ENCODE measurements at places on chromosomes 13 and 19.

DNA sequence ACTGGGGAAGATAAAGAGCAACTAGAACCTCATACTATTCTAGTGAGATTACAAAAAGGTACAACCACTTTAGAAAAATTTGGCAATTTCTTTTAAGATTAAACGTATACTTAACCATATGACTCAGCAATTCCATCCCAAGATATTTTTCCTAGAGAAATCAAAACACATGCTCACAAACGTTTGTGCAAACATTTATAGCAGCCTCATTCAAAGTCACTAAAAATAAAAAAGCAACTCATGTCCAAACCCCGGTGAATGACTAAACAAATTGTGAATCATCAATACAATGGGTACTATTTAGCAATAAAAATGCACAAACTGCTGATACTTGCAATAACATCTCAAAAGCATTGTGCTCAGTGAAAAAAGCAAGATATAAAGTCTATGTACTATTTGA, 121.5 kb downstream of the FRY start:
- DNase-seq: no peak

- DNase-seq: no peak
Observed at GRCh38 chr19:17172624-17173345, 42.4 kb upstream of the USE1 start.

- DNase-seq: no peak
Observed at GRCh38 chr13:79477968-79478367, 3.0 kb upstream of the NDFIP2 start.

GRCh38 chr19:42206871-42207755, 10.4 kb downstream of the DEDD2 start:
- DNase-seq: no peak

GRCh38 chr19:2685204-2685704, 17.2 kb downstream of the GNG7 start:
- DNase-seq: no peak

GRCh38 chr13:74090869-74091605, 43.2 kb downstream of the KLF12 start:
- DNase-seq: no peak

GRCh38 chr13:69761581-69761980, 346.0 kb upstream of the ATXN8OS start:
- DNase-seq: no peak

- peak; percentile 62 for DNase-seq
Observed at GRCh38 chr19:18119013-18119716, 21.6 kb downstream of the MAST3 start.

- no peak for DNase-seq
Observed at GRCh38 chr13:29897102-29897501, 46.7 kb upstream of the UBL3 start.

DNA sequence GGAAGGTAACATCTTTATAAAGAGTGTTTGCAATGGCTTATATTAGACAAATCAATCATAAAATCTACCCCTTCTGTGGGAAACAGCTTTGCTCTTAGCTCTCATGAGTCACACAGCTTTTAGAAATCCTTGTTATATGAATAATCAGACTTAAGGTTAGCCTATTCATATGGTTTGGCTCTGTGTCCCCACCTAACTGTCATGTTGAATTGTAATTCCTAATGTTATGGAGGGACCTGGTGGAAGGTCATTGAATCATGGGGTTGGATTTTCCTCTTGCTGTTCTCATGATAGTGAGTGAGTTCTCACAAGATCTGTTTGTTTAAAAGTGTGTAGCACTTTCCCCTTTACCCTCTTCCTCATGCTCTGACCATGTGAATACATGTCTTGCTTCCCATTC, 704.2 kb upstream of the KLHL1 start:
- DNase-seq: no peak

DNA sequence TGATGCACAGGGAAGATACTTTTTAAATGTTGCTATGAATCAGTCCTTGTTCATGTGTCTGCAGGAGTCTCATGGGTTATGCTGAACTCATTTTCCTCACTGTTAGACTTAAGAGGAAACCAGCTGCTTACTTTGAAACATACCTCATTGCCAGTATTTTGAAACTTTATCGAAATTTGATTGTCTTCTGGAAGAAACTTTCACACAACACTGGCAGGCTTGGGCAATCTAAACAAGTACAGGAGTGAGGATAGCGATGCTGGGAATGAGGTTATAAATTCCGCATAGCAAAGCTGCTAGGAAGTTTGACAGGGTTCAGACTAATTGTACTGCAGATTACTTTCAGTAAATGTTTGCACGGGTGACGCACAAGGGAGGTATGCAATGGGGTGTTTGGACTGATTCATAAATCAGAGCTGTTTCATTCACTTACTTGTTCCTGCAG, 245.7 kb downstream of the DNAJC15 start:
- DNase-seq: no peak

GRCh38 chr13:113045251-113046127, 60.1 kb upstream of the F7 start:
- no peak for DNase-seq

DNA sequence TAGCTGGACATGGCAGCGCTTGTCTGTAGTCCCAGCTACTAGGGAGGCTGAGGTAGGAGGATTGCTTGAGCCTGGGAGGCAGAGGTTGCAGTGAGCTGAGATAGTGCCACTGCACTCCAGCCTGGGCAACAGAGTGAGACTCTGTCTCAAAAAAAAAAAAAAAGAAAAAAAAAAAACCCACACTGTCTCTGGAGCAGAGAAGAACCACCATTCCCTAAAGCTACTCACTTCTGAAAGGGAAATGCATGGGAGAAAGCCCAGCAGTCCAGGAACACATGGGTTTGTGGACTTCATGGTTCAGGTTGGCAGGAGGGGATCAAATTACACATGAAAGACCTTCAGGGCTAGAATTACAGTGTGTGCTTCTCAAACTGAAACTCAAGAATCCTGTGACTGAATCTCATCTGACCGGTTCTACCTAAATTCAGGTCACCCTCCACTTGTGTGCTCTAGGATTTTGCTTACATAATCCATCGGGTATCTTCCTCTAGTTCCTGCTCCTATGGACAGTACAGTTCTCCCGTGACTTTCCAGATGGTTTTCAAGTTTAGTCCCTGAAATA, 30.2 kb upstream of the CPB2 start:
- DNase-seq: no peak

DNA sequence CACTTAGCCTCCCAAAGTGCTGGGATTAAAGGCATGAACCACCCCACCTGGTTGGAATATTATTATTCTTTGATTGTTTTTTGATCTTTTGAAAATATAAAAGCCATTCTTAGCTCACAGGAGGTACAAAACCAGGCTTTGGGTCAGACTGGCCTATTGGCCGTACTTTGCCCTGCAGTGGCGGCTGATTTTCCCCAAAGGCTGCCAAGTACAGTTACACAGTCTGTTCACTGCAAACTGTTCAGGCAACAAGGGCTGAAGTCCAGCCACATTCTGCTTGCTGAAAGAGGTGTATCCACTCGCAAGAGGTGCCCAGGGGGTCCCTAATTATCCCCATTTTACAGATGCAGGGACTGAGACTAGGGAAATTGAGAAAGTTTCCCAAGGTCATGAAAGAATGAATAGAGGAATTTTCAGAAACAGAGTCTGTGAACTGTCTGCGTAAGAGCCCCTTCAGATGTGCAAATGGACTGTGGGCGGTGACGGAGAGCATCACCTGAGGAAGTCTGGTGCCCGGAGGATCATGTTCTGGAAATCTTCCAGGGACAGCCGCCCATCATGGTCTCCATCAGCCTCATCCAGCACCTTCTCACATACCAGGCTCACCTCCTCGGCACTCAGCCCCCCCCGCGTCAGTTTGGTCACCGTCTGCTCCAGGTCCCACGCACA, 9.0 kb downstream of the CIB3 start:
- DNase-seq: no peak

GRCh38 chr19:11138601-11139300, 16.8 kb downstream of the SPC24 start:
- no peak for DNase-seq

- no peak for DNase-seq
Observed at GRCh38 chr13:59203855-59204254, 959.9 kb downstream of the DIAPH3 start.

- DNase-seq: no peak
Observed at GRCh38 chr13:106986033-106986484, 418.1 kb upstream of the ARGLU1 start.

DNA sequence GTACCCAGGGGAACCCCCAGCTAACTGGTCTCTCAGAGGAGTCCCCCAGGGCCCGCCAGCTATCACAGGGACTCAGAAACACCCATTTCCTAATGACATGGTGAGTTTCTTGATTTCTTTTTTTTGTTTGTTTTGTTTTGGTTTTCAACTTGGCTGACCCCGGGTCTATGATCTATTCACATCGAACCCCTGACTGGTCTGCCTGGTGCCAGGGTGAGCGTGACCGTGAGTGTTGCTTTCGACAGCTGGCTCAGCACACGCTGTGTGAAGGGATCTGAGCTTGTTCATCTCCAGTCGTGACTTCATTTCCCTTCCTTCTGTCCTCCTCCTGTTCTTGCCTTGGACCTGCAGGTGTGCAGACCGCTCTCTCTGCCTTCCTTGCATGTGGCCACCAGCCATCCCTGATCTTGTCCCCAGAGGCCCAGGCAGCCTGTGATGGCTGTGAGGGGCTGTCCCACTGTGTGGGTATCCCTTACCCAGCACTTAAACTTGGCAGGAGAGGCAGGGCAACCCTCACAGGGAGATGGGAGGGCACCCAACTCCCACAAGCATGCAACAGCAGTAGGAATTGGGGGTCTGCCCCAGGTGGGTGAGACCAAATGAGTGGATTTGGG, 26.2 kb downstream of the TMEM161A start:
- DNase-seq: no peak

GRCh38 chr13:106905380-106906162, 337.6 kb upstream of the ARGLU1 start:
- DNase-seq: no peak

- no peak for DNase-seq
Observed at GRCh38 chr13:76853481-76853880, 32.7 kb downstream of the KCTD12 start.

DNA sequence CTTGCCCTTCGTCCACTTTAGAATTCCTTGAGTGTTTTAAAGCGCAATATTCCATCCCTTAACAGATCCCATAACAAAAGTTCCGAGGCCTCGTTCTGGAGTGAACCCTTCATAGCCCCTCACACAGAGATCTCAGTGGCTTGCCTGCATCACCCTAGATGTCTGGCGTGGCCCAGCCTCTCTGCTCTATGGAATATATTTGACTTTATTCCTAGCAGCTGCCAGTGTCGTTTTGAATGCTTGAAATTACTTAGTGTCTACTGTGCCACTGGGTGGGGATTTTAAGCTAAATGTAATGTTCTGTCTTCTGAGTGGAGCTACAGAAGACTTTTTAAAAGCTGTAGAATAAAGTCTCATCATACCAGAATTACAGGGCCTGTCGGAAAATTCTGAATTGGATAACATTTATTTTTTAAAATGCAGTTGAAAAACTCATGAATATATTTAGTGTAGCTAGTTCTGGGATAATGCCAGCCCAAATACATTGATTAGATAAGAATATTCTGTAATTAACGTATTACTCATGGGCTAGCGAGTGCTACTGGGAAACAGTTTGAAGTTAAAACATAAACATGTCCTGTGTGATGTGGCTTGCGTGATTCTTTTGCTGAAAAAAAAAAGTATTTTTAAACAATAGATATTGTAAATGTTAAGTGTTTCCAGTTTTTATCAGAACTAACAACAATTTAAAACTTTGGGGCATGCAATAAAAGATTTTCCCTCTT, 111.8 kb downstream of the ESD start:
- DNase-seq: no peak

GRCh38 chr13:97660594-97661260, 226.8 kb downstream of the RAP2A start:
- DNase-seq: no peak

DNA sequence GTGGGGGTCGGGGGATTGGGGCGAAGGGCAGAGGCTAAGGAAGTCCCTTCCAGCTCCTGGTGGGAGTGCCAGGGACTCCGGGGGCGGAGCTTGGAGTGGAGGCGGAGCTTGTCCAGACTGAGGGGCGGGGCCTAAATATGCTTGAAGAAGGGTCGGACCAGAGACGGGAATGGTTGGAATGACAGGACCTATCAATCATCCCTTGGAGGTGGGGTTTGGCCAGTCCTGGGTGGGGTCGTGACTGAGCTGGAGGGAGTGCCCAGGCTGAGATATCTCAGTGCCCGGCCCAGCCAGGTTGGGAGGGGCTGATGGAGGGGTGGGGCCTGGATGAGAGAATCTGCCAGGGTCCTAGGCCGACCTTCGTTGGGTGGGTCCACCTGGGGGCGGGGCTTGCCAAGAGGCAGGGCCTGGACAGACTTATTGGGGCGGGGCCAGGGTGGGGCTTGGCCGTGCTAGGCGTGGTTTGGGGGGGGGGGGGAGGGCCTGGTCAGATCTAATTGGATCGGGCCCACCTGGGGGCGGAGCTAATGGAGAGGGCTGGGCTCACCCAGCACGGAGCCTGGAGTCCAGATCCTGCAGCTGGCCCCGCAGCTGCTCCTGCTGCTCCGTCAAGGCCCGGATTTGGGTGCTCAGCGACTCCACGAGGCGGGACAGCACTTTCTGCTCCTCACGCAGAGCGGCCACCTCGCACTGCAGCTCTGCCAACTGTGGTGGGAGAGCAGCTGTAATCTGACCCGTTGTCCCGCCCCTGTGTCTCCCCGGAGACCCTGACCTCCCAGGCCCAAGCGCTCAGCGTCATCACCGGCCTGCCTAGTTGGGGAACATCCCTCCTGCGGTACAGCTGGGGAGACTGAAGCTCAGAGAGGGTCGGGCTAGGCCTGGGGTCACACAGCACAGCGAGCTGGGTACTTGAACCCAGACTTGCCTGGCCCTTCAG, 2.6 kb upstream of the WIZ start:
- DNase-seq: peak; percentile 66

DNA sequence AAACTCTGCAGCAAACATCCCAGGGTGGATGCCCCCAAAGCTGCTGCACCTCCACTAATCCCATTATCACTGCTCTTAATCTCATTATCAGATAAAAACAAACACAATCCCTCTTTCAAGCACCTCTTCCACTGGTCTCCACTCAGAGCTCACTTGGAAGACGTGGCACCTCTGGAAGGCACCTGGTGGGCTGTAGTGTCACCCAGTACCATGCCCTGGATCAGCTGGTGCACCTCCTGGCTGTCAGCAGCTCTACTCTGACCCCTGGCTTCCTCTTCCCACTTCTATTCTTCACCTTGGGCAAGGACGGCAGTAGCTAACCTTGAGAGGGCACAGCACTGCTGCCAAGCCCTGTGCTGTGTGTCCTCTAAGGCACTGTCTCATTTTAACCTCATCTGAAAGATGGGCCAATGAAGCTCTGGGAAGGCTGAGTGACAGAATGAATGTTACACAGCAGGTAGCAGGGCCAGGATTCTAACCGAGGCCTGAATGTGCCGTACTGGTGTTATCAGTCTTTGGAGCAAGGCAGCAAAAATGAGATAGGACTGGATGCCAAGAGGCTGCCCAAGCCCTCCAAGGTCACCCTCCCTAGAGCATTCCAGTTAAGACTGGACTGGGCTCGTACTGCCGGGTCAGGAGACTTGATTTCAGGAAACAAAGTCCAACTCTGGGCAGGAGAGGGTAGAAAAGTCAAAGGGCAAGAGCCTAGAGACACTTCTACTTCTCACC, 7.4 kb downstream of the BRD4 start:
- DNase-seq: no peak

GRCh38 chr19:55368701-55369563, 1.3 kb downstream of the IL11 start:
- no peak for DNase-seq

- DNase-seq: no peak
Observed at GRCh38 chr13:63299866-63300394, 1884.3 kb upstream of the PCDH20 start.

All from activated CD8-positive, alpha-beta memory T cell treated with anti-CD3 and anti-CD28 coated beads, Interleukin-2, amount 50 U/mL, for 48 hours (primary cell).